ENCODE measurements at places on chromosomes 12 and 14.

DNA sequence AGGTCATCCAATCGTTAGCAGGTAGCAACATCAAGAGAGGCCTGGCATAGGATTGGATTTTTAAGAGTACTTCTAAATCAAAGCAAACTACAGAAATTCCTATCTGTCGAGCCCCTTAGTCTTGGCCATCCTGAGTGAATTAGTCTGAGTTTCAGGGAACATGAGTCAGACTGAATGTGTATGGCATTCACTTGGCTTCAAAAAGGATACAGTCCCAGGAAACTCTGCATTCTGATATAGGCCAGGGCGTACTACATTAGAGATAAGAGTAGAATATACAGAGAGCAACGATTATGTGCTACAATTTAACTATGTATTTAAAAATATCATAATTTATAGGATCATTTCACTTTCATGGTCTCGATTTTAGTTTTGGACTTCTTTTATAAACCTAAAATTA lies 242.2 kb downstream of the SOX5 start:
- no peak for DNase-seq

- no peak for DNase-seq
Observed at GRCh38 chr12:69563166-69563762, 22.0 kb upstream of the CCT2 start.

DNA sequence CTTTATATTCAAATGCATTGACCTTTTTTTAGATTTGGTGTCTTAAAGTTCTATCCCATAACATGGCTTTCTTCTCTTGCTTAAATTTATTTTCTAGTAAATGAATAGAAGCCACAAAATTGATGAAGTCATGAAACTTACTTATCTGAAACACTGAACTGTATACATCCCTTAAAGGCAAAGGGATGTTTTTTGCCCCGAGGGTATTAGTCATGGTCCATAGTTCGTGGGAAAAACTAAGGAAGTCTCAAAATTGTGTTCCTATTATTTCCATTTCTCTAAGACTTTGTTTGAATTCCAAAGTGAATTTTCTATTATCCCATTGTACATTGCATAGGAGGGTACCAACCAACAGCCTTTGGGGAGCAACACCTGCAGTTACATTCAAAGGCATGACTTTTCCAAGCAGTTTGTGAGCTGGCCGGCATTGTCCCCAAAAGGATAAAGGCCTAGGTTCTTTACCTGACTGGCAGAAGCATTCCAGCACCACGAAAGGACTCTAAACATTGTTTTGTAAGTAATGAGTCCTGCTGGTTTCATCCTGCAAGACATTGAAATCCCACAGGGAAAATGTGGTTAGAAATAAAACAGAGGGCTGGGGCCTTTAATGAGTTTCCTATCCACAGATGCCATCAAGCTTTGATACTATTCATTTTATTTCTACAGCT lies 473.5 kb downstream of the PRKD1 start:
- no peak for DNase-seq

DNA sequence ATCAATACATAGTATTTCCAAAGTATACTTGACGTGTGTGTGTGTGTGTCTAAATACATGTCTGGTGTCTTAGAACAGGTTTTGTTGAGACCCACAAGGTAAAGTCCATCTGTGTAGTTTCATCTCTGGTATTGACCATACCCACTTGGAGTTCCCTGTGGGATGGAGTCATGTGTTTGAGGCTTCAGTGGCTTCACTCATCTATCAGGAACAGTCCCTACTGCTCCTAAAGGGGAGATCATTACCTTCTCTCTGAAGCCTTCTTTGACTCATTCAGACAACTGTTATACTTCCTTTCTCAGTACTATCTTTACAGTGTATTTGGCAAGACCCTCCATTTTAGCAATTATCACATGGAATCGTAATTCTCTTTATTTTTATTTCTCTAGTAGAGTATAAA lies 14.2 kb downstream of the RAB21 start:
- no peak for DNase-seq

DNA sequence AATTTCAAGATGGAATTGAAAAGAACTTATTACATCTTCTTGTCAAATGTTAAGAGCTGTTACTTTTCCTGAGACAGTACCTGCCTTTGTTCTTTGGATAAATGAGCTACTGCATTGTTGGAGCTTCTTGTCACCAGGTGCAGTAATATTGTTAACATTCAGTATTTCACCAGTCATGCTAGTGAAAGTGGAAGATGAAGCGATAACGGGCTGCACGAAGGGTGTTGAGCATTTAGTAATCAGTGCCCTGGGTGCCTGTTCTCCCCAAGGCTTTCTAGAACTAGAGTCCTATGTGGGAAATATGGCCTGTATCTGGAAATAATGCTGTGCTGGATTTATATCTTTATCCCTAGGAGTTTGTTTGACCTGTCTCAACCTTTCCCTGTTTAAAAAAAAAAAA lies 83.2 kb downstream of the PPP2R5C start:
- DNase-seq = no peak

- DNase-seq = no peak
Observed at GRCh38 chr14:64779472-64779871, 75.2 kb downstream of the PLEKHG3 start.

DNA sequence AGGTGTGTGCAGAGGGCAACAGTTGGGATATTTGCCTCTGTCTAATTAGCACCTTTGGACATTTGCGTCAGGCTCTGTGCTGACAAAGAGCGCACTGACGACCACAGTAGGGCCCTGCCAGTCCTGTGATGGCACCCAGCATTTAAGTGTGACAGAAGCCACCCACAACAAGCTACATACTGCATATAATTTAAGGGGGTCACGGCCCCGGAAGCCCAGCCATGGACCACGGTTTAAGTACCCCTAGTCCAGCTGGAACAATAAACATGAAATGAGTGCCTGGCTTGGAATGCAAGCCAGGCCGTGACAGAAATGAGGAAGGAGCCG lies 16.8 kb upstream of the DYNC1H1 start:
- DNase-seq = no peak

- DNase-seq = no peak
Observed at GRCh38 chr12:512933-513332, 53.2 kb downstream of the B4GALNT3 start.

GRCh38 chr14:50979941-50980850 lies 35.9 kb upstream of the PYGL start:
- no peak for DNase-seq

GRCh38 chr14:61160798-61161197 lies 120.3 kb downstream of the TMEM30B start:
- no peak for DNase-seq

DNA sequence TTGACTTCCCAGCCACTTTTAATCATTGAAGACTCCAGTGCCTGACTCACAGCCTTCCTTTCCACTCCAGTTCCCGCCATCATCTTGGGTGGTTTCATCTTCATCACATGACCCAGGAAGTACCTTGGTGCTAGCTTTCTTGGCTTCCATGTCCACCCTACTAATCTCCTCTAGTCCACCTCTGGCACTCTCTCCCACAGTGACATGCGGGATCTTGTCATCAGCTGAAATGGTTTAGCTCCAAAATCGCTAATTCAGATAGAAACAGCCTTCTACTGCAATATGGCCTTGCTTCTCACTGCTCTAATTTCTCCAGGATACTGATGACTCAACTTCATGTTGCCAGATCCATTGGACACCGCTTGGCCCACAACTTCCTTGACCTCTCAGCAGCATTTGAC lies 24.5 kb downstream of the WDR20 start:
- no peak for DNase-seq

DNA sequence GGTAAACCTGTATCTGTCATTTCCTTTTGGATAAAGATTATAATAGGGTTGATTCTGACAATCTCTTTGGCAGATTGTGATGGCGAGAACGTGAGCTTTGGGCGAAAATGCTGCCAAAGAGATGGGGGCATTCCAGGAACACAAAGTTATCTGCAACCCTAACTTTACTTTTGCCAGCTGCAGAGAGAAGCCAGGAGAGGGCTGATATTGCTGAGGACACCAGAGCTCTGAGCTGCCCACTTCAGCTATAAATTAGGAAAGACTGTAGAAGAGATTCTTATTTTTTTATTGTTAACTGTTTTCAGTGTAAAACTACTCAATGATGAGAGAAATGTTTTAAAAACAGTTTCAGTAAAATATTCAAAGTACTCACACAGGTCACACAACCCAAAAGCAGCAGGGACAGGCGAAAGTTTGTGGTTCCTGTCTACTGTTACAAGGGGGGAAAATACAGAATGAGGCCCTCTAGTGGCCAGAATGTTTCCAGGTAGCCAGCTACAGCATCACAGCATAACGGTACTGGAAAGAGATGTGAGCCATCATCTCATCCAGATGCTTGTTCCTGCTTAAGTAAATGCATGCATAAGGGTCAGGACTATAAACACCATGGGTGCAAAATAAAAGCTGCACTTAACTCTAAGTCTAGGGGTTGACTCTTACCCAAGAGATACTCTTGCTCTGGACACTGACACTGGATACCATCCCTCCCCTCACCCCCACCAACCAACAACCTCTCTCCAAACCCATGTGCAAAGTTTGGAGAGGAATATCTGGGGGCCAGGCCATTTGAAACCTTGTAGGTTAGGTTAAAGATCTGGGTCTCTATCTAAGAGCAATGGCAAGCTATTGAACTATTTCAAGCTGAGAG lies 498.4 kb downstream of the RMST start:
- peak; percentile 8 for DNase-seq

Data from globus pallidus (tissue), 1 donor.